ENCODE measurements at places on chromosomes 12 and 14. TPM values are rescaled to one million over a fixed set of nuclear protein-coding genes. Genes with fewer than 3 reads are reported as not detected.

Gene TEX22
- total RNA-seq: under 0.01 TPM

Gene HVCN1
- 5.2 TPM for total RNA-seq

Gene HCAR2
- 1.6 TPM for total RNA-seq

Gene SERPINA9
- not detected for total RNA-seq

Gene GOLGA3
- total RNA-seq: 41.8 TPM

Gene SERPINA3
- total RNA-seq: not detected

Gene SETD1B
- 2.1 TPM for total RNA-seq

Gene TSPAN8
- 3.7 TPM for total RNA-seq

Gene SLC6A15
- 0.52 TPM for total RNA-seq

Gene SLC8A3
- total RNA-seq: 13.0 TPM

Gene TAOK3
- total RNA-seq: 9.4 TPM

Gene FOS
- 134 TPM for total RNA-seq

Gene POTEM
- total RNA-seq: not detected

Gene SYT1
- 2.1 TPM for total RNA-seq

Gene KNTC1
- 18.8 TPM for total RNA-seq

Gene SYCP3
- not detected for total RNA-seq

Gene RPS26
- 36.5 TPM for total RNA-seq

Gene PRB2
- total RNA-seq: not detected
